ENCODE measurements at places on chromosomes 1 and 21.

DNA sequence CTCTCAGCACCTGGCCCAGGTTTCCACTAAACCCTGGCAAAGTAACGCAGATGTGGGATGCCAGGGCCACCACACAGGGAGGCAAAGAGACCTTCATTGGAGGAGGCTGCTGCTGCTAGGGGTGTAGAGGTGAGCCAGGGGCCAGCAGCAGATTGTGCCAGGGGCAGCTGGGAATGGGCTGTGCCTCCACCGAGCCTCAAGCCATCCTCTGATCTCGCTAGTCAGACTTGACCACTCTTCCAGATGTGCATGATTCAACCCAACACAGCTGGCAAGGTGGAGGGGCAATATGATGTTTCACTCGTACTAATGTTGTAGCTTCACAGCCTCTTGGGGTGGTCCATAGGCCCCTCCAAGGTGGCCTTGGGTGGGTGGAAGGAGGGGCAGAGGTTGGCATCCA lies 73.0 kb upstream of the MRPS6 start:
- DNase-seq, result no peak

DNA sequence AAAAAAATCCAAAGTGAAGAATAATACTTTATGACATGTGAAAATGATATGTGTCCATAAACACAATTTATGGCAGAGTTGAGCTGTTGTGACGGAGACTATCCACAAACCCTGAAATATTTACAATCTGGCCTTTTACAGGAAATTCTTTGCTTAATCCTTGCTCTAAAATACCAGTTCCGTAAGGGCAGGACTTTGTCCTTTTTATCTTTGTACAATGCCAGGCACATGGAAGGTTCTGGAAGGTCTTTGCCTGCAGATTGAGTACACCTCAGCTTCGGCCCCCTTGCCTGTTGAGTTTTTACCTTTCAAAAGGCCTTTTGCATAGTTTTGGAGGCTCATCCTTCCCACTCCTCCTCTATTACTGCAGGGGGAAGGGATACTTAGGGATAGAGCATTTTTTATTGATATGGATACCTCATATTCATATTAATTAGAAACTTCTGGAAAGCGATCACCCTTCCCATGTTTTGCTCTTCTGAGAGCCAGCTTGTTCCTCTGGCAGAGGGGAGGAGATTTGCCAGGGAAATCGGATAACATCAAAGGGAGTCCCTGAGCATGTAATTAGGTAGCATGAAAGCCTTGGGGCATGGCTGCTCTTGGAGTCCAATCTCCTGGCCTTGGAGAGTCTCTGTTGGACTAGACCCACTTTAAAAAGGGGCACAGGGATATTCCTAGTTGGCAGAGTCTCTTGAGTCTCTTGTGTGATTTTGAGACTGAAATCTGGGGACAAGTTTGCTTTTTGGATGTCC lies 217.1 kb downstream of the KCNJ6 start:
- no peak for DNase-seq

DNA sequence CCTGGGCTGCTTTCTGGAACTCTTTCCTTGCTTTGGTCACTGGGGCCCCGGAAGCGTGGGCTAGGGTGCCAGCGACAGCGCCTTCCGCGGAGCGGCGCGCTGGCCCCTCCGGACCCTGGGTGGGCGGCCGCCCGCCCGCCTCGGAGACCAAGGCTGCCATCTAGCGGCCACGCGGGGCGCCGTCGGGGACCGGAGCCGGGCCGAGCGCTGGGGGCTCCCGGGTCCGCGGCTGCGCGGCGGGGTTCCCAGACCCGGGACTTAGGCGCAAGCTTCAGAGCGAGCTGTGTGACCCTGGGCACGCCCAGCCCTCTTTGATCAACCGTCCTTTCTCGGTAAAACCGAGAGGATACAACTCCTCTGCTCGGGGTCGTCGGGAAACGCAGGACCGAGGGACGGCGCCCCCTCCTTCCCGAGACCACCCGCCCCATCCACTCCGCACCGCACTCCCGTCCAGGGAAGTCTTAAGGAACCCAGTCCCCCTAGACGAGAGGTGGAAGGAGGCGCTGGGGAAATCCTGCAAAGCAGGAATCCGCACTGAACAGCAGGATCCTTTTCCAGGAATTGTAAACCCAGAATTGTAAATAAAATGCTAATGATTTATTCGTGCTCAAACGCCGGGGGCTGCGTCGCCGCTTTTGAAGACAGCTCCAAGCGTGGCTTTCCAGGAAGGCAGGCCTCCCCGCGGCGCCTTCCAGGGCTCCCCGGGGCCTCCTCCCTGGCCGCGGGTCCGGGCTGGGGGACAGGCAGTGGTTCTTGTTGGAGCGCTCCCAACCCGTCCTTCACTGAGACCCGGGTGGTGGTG lies 41.2 kb downstream of the RRAGC start:
- peak; percentile 14 for DNase-seq

GRCh38 chr1:8815582-8816151 lies 1.8 kb downstream of the RERE start:
- no peak for DNase-seq

DNA sequence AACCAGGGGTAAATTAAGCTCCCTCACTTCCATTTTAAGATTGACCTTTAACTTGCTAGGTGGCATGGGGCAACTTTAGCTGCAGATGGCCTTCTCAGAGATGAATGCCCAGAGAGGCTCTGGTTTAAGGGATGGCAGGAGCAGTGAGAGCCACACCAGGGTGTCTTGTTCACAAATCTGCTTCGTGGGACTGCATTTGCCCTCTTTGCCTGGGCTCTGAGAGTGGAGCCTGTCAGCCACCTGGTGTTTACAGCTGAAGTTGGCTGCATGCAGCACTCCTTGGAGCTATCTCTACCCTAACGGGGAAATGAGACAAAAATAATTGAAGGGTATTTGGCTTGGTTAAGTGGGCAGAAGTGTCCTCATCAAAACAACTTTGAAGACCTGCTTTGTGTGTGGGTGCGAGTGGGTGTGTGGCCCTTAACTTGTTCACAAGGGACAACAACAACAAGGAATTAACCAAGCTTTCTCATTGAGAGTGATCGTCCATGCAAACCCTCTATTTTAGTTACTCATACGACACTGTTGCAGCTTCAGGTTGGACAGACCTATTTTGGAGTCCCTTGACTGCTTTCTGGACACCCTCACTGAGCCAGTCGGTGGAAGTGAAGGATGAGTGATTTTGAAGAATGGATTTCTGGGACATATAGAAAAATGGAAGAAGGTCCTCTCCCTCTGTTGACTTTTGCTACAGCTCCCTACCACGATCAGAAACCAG lies 29.8 kb downstream of the PGM1 start:
- no peak for DNase-seq

- no peak for DNase-seq
Measured at GRCh38 chr1:208637181-208637580, 393.0 kb upstream of the PLXNA2 start.

- no peak for DNase-seq
Measured at GRCh38 chr1:31377364-31377863, 4.5 kb upstream of the FABP3 start.

DNA sequence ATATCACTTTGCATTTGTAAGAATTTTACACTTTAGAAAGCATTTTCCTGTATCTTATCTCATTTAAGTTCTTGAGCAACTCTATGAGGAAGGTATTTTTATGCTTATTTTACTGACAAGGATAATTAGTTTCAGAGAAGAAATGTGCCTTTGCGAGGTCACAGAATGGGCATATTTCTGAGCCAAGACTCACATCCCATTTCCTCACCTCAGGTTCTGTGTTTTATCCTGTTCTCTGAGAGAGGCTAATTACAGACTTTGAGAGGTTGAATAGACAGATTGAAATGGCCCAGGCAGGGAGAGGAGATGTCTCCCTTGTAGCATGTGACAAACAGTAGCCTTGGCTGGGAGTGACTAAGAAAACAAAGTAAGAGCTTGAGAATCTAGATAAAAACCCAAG lies 39.1 kb upstream of the ZC3H11B start:
- DNase-seq, result no peak

DNA sequence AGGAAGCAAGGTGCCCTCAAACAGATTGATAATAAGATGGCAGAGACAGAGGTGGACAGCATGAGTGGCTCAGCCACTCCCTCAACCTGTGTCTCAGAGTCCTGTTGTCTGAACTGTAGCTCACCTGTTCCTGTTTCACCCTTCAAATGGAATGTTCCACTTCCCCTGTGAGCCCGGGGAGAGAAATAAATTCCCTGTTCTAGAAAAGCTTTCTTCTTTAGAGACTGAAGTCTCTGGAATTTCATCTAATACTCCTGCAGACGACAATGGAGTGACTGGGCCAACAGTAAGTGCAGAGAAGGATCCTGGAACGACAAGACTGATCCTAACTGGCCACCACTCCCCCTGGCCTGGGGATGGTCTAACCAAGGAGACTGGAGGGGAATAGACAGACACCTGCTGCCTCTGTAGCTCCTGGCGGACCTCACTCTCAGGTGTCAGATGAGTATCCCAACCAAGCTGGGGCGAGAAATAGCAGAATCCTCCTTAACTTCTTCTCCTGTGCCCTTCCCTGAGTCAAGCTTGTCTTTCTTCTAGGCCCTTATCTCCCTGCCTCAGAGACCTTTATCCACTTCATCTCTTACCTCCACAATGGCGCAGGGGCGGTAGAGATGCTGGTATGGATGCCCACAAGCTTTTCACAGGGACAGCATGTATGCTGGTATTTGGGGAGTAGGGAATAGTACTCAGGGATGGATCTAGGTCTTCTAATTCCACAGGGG lies 45.4 kb downstream of the PLEKHA6 start:
- DNase-seq, result no peak

DNA sequence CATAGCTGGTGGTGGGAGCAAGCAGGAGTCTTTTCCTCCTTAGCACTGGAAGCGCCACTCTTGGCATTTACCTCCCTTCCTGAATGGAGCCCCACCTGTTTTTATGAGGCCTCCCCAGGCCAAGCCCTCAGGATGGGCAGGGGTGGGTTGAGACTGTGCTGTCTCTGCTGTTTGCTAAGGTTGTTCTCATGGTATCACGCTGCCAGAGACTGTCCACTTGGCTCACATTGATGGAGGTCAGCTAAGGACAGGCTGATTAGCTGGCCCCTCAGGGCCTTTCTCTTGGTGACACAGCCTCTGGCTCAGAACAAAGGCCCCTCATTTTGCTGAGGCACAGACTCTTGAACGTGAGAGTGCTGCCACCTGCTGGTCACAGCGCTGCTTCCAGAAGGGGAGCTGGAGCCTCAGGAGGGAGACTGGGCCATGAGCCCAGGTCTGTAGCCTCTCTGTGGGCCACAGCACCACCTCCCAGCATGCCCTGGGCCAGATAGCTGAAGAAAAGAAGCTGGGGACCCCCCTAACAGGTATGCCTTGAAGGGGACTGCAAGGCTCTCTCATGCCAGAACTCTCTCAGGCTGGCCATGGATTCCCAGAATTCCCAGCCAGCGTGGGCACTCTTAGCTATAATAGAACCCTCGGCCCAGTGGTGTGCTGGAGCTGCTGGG lies 85.6 kb downstream of the CD58 start:
- peak; percentile 79 for DNase-seq

DNA sequence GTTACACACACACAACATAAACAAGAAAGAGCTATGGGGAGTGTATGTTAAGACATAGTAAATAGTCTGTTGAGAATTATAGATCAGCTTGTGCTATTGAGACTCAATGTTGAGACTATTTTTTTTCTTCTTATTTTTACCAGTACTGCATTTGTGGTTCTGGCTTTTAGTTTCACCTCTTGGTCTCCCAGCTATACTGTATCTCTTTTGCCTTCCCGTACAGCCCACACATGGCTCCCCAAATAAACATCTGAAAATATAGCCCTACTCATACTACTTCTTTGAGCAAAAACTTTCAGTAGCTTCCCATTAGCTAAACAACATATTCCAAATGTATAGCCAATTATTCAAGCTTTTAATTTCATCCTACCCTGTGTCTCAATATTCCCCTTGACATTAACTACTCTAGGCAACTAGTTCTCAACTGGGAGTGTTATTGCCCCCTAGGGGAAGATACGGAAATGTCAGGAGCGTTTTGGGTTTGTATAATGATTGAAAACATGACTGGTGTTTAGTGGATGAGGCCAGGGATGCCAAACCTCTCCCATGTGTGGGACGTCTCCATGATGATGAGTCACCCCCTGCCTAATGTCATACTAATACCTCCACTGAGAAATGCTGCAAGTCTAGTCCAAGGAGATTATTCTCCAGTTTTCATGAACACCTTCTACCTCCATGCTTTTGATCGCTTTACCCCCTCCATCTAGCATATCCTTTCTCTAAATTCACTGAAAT lies 6.8 kb downstream of the RPE65 start:
- no peak for DNase-seq

- no peak for DNase-seq
Measured at GRCh38 chr1:177170756-177171535, at the start of gene BRINP2. TSS of gene BRINP2 (plus strand) at chr1:177170958. CDS start at chr1:177229877, 58,919 bp downstream.

DNA sequence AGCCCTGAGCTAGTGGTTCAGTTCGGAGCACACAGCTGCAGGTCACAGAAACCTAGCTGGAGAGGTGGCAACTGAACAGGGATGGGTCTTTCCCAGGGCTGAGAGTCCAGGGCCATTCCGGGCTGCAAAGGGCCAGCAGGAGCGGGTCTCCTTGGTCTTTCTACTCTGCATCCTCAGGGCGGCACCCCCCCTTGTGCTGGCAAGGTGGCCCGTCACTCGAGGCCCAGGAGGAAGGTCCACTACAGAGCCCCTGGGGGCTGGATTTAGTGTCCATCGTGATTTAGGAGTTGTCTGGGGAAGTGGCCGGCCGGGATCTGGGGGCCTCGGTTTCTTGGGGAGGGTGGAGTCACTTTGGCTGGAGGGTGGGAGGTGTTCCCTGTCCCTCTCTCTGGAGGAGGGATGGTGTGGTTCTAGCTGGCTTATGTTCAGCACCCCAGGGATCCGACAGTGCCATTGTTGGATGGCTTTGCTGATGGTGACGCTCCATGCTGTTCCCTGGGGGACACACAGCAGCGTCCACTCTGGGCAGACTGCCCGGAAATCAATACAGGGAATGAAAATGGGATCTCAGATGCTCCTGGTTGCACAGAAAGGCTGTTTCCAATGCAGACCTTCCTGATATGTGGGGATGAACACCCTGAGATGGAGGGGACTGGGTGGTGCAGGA lies 64.4 kb downstream of the UMODL1 start:
- no peak for DNase-seq

DNA sequence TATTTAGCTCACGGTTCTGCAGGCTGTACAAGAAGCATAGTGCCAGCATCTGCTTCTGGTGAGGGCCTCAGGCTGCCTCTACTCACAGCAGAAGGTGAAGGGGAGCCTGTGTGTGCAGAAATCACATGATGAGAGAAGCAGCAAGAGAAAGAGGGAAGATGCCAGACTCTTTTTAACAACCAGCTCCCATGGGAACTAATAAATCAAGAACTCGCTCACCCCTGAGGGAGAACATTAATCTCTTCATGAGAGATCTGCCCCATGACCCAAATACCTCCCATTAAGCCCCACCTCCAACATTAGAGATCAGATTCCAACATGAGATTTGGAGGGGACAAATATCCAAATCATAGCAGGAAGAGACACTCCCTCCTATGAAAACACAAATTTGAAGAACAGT lies 74.1 kb downstream of the OLFML2B start:
- DNase-seq, result no peak
